ENCODE measurements at places on chromosomes 3 and 15.

DNA sequence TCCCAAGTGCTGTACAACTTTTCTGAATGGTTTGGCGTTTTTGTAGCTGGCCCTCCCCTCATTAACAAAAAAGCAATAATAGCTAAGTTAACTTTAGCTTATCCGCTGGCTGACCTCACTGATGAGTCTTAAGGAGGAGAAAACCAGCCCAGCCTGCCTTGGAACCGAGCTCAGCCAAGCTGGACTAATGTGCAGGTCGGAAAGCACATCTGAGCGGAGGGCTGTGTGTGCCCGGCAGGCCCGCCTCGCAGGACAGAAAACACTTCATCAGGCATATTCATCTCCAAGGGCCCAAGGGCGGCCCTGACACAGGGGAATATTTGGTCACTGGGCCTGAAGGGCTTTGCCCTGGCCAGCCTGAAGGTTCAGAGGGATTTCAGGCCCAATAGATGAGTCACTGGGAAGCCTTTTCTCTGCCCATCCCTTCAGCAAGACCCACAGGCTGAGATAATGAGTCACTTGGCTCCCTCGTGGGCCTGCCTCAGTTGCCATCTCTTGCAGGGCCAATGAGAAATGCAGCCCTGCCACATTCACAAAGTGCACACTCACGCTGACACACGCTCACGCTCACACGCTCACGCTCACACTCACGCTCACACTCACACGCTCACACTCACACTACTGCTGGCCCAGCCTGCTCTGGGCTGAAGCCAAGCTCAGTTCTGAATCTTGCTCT is 75.1 kb downstream of the SLC12A8 start:
- no peak for DNase-seq

DNA sequence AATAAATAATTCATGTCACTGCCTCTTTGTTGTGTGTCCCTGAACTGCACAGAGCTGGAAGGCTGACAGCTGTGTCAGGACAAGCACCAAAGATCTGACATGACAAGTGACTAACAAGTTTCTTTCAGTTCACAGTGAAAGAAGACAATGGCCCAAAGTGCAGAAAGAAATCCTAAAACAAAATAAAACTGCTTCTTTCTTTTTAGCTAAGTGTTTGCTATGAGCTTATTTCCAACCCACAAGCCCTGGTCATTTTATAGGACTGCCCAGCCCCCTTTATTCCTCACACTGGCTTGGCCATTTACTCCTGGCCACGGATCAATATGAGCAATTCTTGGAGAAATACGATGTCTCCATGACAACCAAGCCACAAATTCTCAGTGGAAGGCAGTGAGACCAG is 238.5 kb downstream of the WDR72 start:
- DNase-seq = no peak

DNA sequence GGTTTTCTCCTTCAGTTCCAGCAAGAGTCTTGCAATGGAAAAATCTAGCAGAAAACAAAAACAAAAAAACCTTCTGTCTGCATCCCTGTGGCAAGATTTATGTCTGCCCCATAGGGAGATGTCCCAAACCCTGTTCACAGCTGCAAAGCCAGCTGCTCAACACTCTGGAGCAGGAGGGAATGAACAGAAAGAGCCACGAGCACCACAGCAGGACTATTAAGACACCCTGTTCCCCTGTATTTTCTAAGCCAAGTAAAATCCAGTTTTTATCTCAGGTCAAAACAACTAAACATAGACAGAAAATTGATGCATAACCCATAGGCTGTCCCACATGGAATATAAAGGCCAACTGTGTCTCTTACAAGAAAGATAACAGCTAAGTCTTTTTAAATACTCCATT is 357.9 kb downstream of the LSAMP start:
- DNase-seq = no peak

DNA sequence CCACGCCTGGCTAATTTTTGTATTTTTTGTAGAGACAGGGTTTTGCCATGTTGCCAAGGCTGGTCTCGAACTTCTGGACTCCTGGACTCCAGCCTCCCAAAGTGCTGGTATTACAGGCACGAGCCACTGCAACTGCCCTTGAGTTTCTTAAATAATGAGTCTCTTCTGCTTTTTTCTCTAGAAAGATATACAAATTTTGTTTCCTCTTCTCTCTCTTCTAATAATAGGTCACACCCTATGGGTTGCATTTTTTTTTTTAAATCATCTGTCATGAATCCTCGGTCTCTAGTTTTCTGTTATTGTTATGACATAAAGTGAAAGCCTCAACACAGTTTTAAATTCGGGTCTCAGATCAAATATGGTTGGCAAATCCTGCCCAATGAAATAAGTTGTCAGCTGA is 111.2 kb downstream of the IL12A start:
- DNase-seq = no peak

GRCh38 chr3:167930453-167930852 is 165.3 kb downstream of the GOLIM4 start:
- no peak for DNase-seq

GRCh38 chr3:159910991-159911663 is 77.5 kb upstream of the IL12A start:
- DNase-seq = no peak

DNA sequence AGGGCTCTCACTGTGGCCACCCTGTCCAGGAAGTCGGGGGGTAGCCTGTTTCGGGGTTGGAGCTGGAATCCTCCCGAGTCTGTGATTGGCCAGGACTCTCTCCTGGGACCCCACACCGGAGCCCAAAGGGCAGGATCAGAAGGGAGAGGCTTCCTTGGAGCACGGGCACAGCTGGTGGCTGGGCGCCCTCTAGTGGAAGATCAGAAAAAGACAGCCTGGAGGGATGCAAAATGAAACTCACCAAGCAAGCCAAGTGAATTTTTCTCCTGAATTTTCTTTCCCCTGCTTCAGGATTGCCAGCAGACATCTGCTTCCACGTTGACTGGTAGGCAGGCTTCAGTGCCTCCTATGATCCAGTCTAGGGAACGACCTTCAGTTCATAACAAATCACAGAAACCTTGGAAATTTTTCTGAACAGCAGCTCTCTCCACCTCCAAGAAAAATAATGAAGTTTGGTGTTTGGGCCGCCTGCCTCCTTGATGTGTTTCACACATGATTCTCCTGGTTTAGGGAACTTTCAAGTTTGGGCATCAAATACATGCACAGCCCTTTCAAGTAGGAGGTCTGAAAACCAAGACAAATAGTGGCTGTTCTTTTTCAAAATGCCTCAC is 224.6 kb downstream of the VPS13C start:
- peak; percentile 63 for DNase-seq

- DNase-seq = no peak
Measured at GRCh38 chr3:12268049-12268735, 20.7 kb upstream of the PPARG start.
